Testis (tissue), 5 donors: ENCODE measurements at places on chromosomes 16 and 17. TPM values are rescaled to one million over a fixed set of nuclear protein-coding genes. Genes with fewer than 3 reads are reported as not detected.

- no peak for DNase-seq
Observed at GRCh38 chr17:28398280-28398981, 7.6 kb downstream of the SLC46A1 start.

DNA sequence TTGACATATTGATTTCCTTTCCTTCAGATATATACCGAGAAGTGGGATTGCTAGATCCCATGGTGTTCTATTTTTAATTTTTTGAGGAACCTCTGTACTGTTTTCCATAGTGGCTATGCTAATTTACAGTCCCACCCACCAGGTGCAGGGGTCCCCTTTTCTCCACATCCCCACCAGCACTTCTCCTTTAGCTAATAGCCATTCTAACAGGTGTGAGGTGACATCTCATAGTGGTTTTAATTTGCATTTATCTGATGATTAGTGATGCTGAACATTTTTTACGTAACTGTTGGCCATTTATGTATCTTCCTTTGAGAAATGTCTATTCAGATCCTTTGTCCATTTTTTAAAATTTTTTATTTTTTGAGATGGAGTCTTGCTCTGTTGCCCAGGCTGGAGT is 93.9 kb downstream of the SDR42E1 start:
- DNase-seq, result no peak

DNA sequence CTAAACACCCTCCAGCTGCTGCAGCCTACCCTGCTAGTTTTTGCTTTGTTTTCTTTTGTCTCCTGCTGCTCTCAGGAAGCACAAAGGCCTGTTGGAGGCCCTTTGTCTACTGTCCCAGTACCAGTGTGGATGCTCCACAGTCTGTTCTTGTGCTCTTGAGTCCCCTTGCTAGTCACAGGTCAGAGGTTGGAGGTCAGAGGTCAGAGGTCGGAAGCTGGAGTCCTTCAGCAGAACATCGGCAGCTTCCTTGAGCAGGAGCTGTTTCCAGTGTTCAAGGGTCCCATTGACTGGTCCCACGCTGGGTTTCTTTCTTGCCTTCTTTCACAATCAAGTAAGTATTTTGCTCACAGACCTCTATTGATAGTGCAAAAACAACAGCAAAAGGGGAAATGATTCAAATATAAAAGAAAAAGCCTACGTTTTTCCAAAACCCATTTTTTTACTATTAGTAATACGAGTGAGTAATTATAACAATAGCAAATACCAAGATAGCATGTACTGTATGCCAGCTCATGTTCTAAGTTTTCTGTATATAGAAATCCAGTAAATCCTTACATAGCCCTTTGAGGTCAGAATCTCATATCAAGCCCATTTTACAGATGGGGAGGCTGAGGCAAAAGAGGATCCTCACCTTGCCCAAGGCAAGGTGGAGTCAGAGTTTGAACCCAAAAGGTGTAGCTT is 10.9 kb upstream of the IL34 start:
- DNase-seq, result peak; percentile 37

- DNase-seq, result no peak
Observed at GRCh38 chr17:33371377-33371776, 78.3 kb upstream of the ASIC2 start.

GRCh38 chr17:72185564-72185963 is 64.7 kb downstream of the SOX9 start:
- DNase-seq, result no peak

GRCh38 chr16:67825119-67825518 is 17.0 kb upstream of the THAP11 start:
- no peak for DNase-seq

- no peak for DNase-seq
Observed at GRCh38 chr16:79769270-79769927, 168.9 kb upstream of the MAF start.

GRCh38 chr16:24098896-24099295 is 157.2 kb upstream of the CACNG3 start:
- no peak for DNase-seq

DNA sequence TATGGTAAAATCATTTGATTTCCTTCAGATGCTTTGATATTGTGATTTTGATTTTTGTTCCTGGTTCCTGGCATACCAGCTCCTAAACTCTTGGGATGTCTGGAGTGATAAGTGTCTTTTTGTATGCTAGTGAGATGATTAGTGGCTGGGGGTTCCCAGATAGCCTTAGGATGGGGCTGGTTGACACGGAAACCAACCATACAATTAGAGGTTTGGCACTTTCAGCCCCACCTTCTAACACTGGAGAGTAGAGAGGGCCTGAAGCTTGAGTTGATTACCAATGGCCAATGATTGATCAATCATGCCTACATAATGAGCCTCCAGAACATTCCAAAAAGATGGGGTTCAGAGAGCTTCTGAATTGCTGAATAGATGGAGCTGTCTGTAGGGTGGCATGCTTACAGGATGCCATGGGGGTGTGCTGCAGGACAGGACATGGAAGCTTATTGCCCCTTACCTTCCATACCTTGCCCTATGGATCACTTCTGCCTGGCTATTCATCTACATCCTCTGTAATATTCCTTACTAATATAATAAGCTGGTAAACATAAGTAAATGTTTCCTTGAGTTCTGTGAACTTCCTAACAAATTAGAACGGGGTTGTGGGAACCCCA is 22.8 kb downstream of the RNF112 start:
- no peak for DNase-seq

DNA sequence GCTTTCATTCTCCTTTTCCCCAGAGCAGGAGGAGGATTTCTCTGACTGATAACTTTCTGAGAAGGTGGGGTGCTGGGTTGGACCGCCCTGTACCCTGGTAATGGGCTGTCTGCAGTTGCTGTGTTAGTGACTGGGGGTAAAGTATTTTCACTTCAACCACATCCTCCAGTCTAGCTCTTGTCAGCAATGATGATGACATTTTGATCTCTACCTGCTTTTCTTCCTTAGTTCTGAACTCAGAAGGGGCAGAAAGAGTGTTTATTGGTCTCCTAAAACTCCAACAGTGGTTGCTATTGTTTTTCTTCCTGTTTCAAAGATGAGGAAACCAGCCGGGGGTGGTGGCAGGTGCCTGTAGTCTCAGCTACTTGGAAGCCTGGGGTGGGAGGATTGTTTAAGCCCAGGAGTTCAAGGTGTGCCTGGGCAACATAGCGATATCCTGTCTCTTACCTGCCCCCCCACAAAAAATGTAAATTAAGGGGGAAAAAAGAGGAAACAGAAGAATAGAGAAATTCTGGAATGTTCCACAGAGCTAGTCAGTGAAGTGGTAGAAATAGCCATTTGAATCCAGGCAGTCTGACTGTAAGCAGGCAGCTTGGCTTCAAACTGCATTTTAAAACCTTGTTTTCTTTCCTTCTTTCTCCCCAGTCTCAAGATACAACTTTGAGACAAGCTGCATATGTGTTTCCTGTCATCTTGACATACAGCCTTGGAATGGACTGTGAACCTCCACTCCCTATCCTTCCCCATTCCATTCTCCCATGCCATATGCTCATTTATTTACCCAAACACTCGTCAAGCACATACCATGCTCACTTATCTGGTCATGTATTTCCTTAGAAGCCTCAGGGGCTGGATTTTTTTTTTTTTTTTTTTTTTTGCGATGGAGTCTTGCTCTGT is 3.3 kb upstream of the N4BP1 start:
- DNase-seq, result no peak

- DNase-seq, result no peak
Observed at GRCh38 chr16:14280541-14280940, 209.4 kb downstream of the MRTFB start.

DNA sequence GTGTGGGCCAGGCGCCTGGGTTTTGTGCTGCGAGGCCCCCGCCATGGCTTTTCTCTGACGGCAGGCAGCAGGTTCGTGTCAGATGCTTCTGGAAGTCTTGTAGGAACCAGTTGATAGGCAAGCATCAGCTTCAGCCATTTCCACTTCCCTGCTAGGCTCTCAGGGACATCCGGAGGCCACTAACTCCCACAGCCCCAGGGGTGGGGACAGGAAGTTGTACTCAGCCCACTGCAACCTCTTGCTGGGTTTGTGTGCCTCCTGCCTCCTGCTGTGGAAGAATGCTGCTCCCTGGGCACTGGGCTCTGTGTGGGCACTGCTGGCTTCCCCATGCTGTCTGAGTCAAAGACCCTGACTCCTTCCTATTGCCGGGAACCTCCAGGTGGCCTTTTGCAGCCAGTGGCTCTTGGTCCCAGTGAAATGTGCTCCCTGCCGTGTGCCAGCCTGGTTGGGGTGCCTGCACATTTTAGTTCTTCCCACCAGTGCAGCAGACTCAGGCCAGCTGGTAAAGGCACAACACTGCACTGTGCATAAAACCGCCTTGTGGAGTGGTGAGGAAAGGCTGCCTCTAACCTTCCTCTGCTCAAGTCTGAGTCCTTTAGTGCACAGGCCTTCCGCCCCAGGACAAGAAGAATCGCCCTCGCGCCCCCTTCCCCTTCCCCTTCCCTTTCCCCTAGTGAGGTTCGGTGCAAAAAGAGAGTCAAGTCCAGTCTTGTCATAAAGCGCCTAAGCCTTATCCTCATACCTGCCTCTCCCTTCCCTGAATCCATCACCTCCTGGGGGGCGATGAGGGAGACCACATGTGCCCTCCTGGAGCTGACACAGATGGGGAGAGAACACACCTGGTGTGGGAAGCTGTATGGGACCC is 16.6 kb downstream of the LDHD start:
- DNase-seq, result no peak

- peak; percentile 81 for DNase-seq
Observed at GRCh38 chr17:80270836-80271235, 10.2 kb downstream of the RNF213 start.

GRCh38 chr16:31347445-31347844 is 7.5 kb upstream of the ITGAX start:
- DNase-seq, result no peak

- peak; percentile 99 for DNase-seq
Observed at GRCh38 chr17:39461113-39461925, at the start of gene CDK12. Gene CDK12 (plus strand): TSS chr17:39461486. CDS start chr17:39462072, 586 bp downstream.

Gene CFAP119
- total RNA-seq, result 31.5 TPM

Gene LRRC37A
- total RNA-seq, result 10.2 TPM

Gene KIF18B
- total RNA-seq, result 3.7 TPM

Gene TMEM114
- not detected for total RNA-seq

Gene NRN1L
- 8.1 TPM for total RNA-seq

Gene UMOD
- 3.8 TPM for total RNA-seq

Gene ENPP7
- total RNA-seq, result 0.24 TPM

Gene PYCARD
- total RNA-seq, result 11.1 TPM

Gene LLGL2
- total RNA-seq, result 34.3 TPM

Gene TRIM25
- 76.3 TPM for total RNA-seq

Gene PRAC2
- total RNA-seq, result 3.2 TPM
